ENCODE measurements at places on chromosomes 7 and 10.

- no peak for DNase-seq
Observed at GRCh38 chr7:117808341-117808757, 64.9 kb downstream of the CTTNBP2 start.

GRCh38 chr7:42624471-42624870 lies 287.4 kb downstream of the C7orf25 start:
- no peak for DNase-seq

DNA sequence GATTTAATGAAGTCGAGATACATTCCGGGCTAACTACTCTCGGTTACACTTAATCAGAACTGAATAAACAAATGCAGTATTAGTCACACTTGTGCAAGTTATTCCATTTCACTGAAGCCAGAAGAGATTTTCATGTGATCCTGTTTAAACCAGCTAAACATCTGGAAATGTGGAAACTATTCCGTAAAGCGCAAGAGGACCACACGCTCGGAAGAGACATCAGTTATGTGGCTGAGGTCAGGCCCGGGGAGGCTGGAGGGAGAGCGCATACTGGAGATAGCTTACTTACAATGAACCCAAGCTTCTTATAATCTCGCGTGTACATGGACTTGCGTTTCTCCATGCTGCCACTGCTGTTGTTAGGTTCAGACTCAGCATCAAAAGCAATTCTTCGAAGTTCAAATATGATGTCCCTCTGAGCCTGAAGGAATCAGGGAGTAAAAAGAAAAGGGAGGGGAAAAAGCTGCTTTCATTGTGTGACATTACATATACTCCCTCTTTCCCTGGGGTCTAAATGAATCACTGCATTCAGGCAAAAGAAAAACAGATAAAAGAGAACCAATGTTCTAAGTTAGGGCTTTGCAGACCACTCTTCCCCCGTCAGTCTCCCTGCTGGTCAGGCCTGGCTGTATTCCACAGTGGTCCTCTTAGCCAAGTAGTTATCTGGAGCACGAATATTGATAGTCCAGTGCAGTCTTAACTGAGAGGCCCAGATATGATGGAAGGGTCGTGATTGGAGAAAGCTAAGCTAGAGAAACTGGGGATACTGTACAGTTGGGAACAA lies 237.4 kb downstream of the ELMO1 start:
- DNase-seq = no peak

DNA sequence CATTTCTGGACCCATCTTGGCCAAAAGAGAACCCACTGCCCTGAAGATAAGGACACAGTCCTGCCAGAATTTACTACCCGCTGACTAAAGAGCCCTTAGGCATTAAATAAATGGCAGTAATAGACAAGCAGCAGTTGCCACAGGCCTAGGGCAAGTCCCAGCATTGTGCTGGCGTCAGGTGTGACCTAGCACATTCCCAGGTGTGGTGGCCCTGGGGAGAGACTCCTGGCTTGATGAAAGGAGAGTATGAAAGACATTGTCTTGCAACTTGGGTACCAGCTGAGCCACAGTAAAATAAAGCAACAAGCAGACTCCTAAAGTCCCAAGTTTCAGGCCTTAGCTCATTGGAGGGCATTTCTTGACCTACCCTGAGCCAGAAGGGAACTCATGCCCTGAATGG lies 715.7 kb upstream of the SORCS1 start:
- DNase-seq = no peak

- DNase-seq = no peak
Observed at GRCh38 chr7:103446049-103446520, at the start of gene SLC26A5. TSS of gene SLC26A5 (minus strand) at chr7:103446207. CDS start at chr7:103421514, 24,693 bp downstream.

GRCh38 chr10:25382029-25382810 lies 207.4 kb downstream of the GPR158 start:
- no peak for DNase-seq

GRCh38 chr7:151345576-151346469 lies 4.2 kb downstream of the NUB1 start:
- no peak for DNase-seq

DNA sequence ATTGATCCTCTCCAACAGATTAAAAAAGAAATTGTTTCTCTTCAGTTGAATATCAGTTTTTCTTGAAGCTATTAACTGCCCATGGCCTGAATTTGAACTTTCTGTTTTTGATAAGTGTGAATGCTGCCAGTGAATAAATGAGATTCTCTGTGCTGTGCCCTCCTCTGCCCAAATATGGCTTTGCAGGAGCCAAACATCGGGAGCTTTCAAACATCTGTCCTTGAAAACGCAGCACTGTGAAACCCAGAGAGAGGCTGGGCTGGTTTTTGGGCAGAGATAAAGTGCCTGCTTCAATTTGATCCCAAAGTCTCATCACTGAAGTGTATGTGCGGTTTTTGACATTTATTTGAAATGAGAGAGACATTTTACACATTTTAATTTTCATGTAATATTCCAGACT lies 268.3 kb upstream of the SHH start:
- DNase-seq = no peak

DNA sequence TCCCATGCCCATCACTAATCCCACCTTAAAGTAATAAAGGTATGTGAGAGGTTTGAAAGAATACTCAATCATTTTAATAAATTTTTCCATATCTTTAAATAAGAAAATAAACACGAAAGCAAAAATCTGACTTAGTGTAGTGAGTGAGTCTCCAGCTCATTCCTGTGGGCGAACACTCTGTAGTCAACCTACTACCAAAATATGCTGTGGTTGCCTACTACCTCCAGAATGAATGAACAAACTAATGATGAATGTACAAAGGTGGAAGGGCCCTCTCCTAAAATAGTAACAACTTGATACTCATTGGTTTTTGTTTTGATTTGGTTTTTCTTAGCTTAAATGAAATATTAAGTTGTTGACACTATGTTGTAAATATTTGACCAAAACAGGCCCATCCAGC lies 195.5 kb upstream of the HPS1 start:
- no peak for DNase-seq

DNA sequence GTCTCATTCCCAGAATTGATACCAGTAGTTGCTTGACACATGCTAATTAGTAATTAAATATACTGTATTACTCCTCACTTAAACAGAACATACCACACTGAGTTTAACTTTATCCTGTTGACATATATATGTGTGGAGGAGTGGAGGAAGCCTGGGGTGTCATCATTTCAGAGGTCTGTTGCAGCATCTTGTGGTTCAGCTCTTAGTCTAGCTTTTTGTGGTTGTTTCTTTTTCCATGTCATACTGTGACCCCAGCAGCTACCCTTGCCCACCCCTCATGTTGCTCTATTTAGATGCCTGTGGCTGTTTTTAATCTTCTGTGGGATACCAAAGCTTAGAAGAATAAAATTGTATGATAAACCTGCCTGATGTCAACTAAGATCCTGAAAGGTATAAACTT lies 875.4 kb downstream of the LRMDA start:
- no peak for DNase-seq

DNA sequence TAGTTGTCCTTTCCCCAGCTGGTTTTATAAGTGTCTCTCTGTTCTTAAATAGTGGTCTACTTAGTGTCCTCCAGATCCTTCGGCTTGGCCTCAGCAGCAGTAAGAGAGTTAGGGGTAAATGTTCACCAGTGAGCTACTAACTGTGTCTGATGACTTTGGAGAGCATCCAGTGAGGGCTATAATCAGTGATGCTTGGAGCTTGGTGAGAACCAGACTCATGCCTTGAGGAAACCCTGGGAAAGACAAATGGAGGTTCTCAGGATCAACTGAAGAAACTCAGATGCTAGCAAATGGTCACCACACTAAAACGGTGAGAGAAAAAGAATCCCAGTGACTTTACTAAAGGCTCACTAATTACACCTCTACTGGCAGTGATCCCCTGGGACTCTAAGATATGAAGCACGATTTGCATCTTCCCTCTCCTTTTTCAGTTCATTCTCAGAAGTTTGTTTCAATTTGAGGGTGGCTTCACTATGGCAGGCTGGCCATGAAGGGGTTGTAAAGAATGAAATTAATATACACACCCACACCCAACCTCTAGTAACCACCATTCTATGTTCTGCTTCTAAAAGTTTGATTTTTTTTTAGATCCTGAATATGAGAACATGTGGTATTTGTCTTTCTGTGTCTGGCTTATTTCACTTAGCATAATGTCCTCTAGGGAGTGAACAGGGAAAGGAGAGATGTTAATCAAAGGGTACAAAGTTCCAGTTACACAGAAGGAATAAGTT lies 177.9 kb downstream of the PDE1C start:
- DNase-seq = no peak

GRCh38 chr7:127253281-127254162 lies 781 bp upstream of the GRM8 start:
- no peak for DNase-seq

- no peak for DNase-seq
Observed at GRCh38 chr10:110616493-110617033, 27.6 kb upstream of the RBM20 start.

DNA sequence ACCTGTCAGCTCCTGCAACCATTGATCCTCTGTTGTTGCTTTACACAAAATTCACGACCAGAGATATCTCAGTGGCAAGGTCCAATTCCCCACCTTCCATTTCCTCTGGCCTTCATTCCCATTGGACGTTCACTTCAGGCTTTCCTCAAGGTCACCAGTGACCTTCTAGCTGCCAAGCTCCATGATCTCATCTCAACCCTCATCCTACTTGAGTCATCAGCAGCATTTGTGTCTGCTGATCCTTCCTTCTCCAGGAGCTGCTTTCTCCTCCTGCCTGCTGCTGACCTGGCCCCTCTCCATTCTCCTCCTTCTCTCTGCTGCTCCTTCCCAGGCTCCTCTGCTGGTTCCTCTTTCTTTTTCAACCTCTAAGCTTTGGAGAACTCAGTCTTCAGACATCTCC lies 66.2 kb upstream of the C10orf90 start:
- no peak for DNase-seq

- no peak for DNase-seq
Observed at GRCh38 chr7:141464551-141464950, 86.7 kb upstream of the AGK start.

DNA sequence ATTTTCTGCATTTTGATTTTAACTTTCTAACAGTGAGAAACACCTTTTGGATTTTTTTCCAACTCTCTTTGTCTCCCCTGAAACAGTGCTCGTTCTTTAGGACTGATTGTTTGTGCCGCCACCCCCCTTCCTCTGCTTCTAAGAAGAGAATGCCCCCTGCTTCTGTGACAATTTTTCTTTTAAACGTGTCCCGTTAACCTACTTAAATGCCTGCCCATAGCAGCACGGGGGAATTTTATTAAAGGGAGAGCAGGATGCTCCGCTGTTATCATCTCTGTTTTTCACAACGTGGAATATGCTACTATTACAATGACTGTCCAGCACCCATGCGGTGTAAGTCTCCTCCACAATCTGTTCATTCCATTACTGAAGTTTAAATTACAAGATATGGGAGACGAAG lies 67.8 kb downstream of the SVIL start:
- no peak for DNase-seq

DNA sequence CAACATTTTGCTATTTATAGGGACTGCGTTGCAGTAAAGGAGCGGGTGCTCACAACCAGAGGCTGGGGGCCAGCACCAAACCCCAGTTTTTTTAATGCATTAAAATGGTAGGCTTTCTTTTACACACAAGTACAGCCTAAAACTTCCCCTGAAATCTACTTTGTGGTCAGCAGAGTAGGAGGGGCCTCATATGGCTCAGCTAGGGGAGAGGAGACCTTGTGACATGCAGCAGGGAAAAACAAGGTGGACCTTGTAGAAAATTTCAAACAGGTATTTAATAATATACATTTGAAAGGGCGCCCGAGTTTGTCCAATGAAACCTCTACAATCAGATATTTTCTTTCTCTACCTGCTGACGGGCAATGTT lies 1.4 kb downstream of the CCDC136 start:
- no peak for DNase-seq

DNA sequence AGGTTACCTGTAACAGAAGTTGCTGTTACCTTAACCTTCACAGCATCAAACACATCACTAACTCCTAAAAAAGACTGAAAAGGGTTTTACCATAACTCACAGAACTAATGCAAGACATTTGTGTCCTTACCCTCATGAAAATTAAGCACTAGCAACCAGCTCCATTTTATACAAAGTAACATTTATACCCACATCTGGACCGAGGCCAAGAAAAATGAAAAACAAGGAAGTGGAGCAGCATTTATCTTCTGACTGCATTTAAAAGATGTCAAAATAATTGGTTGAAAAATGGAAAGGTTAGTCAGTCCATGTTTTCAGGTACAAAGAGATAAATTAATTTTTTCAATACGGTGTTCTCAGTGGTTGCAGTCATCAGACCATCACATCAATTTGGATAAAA lies 3.1 kb upstream of the RBP4 start:
- no peak for DNase-seq

- no peak for DNase-seq
Observed at GRCh38 chr7:12436126-12436525, 32.5 kb upstream of the VWDE start.

GRCh38 chr10:76114581-76115001 lies 683.2 kb downstream of the LRMDA start:
- no peak for DNase-seq

GRCh38 chr10:49837051-49837478 lies 74.9 kb upstream of the OGDHL start:
- DNase-seq = no peak

- DNase-seq = no peak
Observed at GRCh38 chr10:115827231-115828009, 445.6 kb downstream of the GFRA1 start.

- no peak for DNase-seq
Observed at GRCh38 chr10:21183025-21183424, 285.9 kb upstream of the NEBL start.

DNA sequence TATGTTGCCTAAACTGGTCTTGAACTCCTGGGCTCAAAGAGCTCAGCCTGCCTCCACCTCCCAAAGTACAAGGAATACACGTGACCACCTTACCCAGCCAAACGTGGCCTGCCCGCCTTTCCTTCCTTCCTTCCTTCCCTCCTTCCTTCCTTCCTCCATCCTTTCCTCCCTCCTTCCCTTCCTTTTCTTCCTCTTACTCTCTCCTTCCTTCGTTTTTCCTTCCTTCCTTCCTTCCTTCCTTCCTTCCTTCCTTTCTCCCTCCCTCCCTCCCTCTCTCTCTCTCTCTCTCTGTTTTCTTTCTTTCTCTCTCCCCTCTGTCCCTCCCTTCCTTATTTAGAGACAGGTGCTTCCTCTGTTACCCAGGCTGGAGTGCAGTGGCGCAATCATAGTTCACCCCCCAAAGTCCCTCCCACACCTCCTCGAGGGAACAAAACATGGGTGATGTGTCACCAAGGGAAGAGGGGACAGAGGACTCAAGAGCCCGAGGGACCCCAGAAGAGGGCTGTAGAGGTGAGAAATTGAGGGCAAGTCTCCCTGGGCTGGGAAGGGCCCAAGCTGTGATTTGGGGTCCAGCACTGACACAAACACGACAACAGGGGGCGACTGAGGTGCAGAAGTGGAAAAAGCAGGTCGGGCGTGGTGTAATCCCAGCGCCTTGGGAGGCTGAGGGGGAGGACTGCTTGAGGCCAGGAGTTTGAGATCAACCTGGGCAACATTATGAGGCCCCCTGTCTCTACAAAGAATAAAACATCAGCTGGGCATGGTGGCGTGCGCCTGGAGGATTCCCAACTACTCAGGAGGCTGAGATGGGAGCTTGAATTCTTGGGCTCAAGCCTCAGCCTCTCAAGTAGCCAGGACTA lies 28.1 kb downstream of the EPHB4 start:
- DNase-seq = peak; percentile 54

- no peak for DNase-seq
Observed at GRCh38 chr10:77909749-77910375, 16.7 kb downstream of the DLG5 start.
